ENCODE measurements at places on chromosomes 7 and 10. TPM values are rescaled to one million over a fixed set of nuclear protein-coding genes. Genes with fewer than 3 reads are reported as not detected.

The TMEM236 gene
- 0.42 TPM for polyA plus RNA-seq

The AS3MT gene
- polyA plus RNA-seq, result 4.1 TPM

The FOXP2 gene
- 2.8 TPM for polyA plus RNA-seq

The RPP30 gene
- 31.5 TPM for polyA plus RNA-seq

The CABCOCO1 gene
- polyA plus RNA-seq, result not detected

The ABLIM1 gene
- polyA plus RNA-seq, result 16.5 TPM

The ERVW-1 gene
- not detected for polyA plus RNA-seq

The GPR26 gene
- polyA plus RNA-seq, result not detected

The LRRC4 gene
- polyA plus RNA-seq, result 0.61 TPM

The CLCN1 gene
- polyA plus RNA-seq, result 0.73 TPM
